ENCODE measurements at places on chromosomes 4 and X.

- no peaks in the 10 kb centered on the region for H3K27me3 ChIP-seq
- H3K4me1 ChIP-seq: peaks cover 22% of the 10 kb centered on the region
- peak overlapping the region; percentile 83 for H3K4me3 ChIP-seq
- peak overlapping the region; percentile 82 for H3K27ac ChIP-seq
- no peaks in the 10 kb centered on the region for H3K36me3 ChIP-seq
- DNase-seq: peak; percentile 24
Measured at GRCh38 chrX:63350465-63350877, 661 bp downstream of the SPIN4 start.

- DNase-seq: no peak
- no peaks in the 10 kb centered on the region for H3K4me1 ChIP-seq
- no peak overlapping the region for H3K4me3 ChIP-seq
Measured at GRCh38 chr4:118372251-118372650, 19.4 kb upstream of the PRSS12 start.

DNA sequence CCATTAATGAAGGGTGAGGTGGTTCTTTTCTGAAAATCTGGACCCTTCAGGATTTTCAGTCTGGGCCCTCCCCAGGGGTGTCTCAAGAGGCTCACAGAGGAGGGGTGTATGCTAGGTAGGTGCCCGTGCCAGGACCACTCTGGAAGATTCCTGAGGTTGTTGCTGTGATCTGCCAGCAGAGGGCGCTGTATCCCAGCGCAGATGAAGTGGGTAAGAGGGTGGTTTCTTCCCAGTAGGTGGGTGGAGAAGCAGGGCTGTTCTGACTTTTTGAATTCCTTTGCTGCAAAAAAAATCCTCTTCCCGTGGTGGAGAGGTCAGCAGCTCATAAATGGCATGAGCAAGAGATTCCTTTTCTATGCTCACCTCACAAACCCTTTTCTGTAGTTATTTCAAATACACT lies 51.1 kb downstream of the SCML1 start:
- DNase-seq: no peak
- H3K27me3 ChIP-seq: no peaks in the 10 kb centered on the region
- H3K4me1 ChIP-seq: no peaks in the 10 kb centered on the region
- no peak overlapping the region for H3K27ac ChIP-seq
- no peaks in the 10 kb centered on the region for H3K36me3 ChIP-seq

- no peaks in the 10 kb centered on the region for H3K27me3 ChIP-seq
- no peak for DNase-seq
- peaks cover 15% of the 10 kb centered on the region for H3K36me3 ChIP-seq
- H3K27ac ChIP-seq: no peak overlapping the region
- H3K4me3 ChIP-seq: no peak overlapping the region
- H3K4me1 ChIP-seq: no peaks in the 10 kb centered on the region
Measured at GRCh38 chr4:11421116-11421515, 7.6 kb downstream of the HS3ST1 start.

GRCh38 chr4:141039156-141039555 lies 94.1 kb downstream of the RNF150 start:
- no peaks in the 10 kb centered on the region for H3K27me3 ChIP-seq
- H3K4me3 ChIP-seq: no peak overlapping the region
- H3K4me1 ChIP-seq: no peaks in the 10 kb centered on the region
- DNase-seq: no peak
- H3K27ac ChIP-seq: no peak overlapping the region
